B cell (primary cell): ENCODE measurements at places on chromosomes 5 and 9. TPM values are rescaled to one million over a fixed set of nuclear protein-coding genes. Genes with fewer than 3 reads are reported as not detected.

Gene C9orf40
- 5.0 and 5.8 TPM in 2 replicates for total RNA-seq

Gene LCN15
- not detected in 2 replicates for total RNA-seq

Gene IFNB1
- total RNA-seq: not detected in 2 replicates

Gene PRKAA1
- 103 and 107 TPM in 2 replicates for total RNA-seq

Gene TXNDC8
- total RNA-seq: not detected in 2 replicates

Gene GADD45G
- 5.9 and 6.1 TPM in 2 replicates for total RNA-seq

Gene AHRR
- 1.7 and 1.8 TPM in 2 replicates for total RNA-seq
